ENCODE measurements at places on chromosomes 3 and 15.

DNA sequence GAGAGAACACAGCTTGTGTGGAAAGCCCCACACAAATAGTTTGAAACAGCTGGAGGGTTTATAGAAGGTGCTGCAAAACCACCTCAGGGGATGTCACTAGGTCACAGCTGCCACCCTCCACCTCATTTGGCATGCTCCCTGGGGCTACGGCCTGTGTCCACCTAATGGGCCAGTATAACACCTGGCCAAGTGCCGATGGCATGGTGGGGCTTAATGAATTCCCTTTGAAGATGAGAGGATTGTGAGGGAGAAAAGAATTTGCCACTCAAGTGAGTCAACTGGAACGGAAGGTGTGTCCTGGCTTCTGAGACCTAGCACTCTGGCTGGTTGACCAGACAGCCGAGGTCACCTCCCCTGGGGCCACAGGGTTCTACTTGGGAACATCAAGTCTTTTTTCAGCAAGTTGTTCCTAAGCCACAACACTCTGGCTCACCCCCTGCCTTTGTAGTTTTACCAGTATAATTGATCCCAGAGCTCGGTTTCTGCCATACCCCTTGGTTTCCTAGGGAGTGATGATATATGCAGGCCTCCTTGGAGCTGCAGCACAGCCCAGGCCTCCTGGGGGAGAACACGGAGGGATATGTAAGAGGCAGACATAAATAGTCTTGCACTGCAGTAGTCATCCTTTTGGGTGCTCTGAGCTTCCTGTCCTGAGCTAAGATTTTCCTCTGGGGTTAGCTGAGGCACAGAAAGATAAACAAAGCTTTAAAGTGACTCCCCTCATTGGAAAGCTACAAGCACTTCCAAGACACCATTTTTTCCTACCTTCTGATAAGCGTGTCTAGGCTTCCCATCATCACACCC is 178.2 kb upstream of the LPP start:
- no peaks in the 10 kb centered on the region for H3K27me3 ChIP-seq
- H3K36me3 ChIP-seq: no peaks in the 10 kb centered on the region
- H3K4me3 ChIP-seq: no peak overlapping the region
- H3K27ac ChIP-seq: no peak overlapping the region
- DNase-seq: no peak

- H3K4me1 ChIP-seq: no peaks in the 10 kb centered on the region
- DNase-seq: peak; percentile 19
- peak overlapping the region; percentile 59 for H3K27ac ChIP-seq
- no peak overlapping the region for H3K4me3 ChIP-seq
Measured at GRCh38 chr3:24270204-24270691, 224.4 kb downstream of the THRB start.

DNA sequence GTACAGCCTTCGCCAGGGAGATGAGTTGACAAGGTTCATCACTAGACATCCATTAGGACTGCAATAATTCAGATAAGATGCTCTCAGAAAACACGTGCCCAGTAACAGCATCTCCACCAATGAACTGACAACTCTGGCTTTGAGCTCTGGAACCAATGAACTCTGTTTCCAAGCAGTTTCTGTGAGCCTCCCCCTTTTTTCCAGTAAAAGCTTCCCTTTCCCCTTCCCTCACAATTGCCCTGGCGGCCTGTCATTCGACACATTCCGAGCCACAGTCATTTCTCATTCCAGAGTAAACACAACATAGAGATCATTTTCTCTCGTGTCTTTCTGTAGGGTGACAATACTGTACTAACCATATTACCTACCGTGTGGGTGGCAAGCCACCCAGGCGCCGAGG is 3.6 kb downstream of the PLA2G4D start:
- no peak overlapping the region for H3K27ac ChIP-seq
- no peaks in the 10 kb centered on the region for H3K27me3 ChIP-seq
- DNase-seq: no peak
- H3K4me1 ChIP-seq: no peaks in the 10 kb centered on the region
- H3K36me3 ChIP-seq: no peaks in the 10 kb centered on the region

DNA sequence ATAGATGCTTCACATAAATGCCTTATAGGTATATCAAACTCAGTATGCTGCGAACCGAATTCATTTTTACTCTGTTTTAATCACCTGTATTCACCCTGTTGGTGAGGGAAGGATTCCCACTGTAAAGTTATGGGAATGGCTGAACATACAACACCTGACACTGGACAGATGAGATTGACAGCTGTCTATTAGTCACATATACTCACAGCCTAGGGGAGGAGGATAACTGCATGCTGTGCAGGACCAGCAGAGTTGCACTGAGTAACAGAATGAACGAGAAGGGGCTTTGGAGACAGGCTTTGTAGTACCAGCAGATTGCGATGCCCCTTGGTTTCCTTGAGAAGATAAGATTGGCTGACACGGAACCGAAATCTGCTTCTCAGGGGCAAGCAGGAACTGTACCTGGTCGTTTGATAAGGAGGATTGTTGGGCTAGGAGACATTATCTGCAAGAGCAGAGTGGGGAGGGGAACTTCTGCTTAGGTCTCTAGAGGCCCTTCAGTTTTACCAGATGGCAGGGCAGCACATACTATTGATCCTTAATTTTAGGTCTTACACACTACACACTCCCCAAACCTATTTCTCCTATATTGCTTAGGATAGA is 43.5 kb upstream of the SLC22A13 start:
- H3K27me3 ChIP-seq: no peaks in the 10 kb centered on the region
- no peak overlapping the region for H3K27ac ChIP-seq
- no peak for DNase-seq
- peaks cover 6% of the 10 kb centered on the region for H3K36me3 ChIP-seq
- H3K4me1 ChIP-seq: no peaks in the 10 kb centered on the region

DNA sequence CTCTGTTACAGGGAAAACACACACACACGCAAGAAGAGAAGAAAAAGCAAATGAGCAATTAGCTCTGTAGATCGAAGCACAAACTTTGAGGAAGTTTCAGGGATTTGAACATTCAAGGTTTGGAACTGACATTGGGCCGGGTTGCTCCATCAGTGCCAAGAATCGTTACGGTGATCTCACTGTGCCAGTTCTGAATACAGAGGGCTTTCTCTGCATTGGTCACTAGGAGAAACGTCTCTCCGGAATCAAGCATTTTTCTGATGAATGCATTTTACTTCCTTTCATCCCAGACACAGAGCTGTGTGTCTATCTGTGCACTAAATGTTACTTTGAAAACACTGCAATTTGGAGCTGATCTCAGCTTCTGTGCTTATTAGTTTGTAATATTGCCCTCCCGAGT is 11.2 kb downstream of the HRH1 start:
- H3K4me1 ChIP-seq: no peaks in the 10 kb centered on the region
- DNase-seq: no peak
- H3K27ac ChIP-seq: no peak overlapping the region
- no peaks in the 10 kb centered on the region for H3K36me3 ChIP-seq
- no peak overlapping the region for H3K4me3 ChIP-seq

DNA sequence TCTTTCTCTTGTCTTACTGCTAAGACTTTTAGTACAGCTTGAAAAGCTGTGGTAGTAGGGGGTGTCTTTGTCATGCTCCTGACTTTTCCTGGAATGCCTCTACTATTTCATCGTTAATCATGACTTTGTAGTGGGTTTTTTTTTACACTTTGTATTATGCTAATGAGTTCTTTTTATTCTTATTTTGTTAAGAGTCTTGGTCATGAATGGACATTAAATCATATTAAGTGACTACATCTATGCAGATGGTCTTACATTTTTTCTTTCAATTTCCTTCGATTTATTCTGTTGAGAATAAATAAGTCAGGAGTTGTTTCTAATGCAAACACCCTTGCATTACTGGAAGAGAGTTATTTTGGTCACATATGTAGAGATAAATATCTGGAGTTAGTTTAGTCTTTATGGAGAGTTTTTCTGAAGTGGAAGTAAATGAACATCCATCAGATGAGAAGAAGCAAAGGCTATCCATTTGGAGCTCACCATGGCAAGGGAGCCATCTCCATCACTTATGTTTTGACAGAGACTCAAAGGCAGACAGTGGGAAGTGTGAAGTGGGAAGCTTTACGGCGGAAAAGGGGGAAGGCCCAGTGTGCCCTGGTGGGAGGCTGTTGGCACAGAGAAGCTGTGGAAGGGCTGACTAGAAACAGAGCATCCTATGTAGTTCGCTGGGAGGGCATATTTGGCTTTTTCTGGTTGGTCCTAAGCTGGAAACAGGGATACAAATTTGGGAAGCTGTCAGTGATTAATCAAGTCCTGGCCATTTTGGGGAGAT is 73.1 kb upstream of the PRR23E start:
- DNase-seq: no peak
- H3K36me3 ChIP-seq: no peaks in the 10 kb centered on the region
- no peak overlapping the region for H3K27ac ChIP-seq
- H3K4me3 ChIP-seq: no peak overlapping the region

- DNase-seq: peak; percentile 59
- H3K36me3 ChIP-seq: peaks cover 4% of the 10 kb centered on the region
- H3K27ac ChIP-seq: no peak overlapping the region
- no peaks in the 10 kb centered on the region for H3K27me3 ChIP-seq
- H3K4me3 ChIP-seq: no peak overlapping the region
- H3K4me1 ChIP-seq: no peaks in the 10 kb centered on the region
Measured at GRCh38 chr15:57640930-57641682, 49.4 kb downstream of the MYZAP start.

DNA sequence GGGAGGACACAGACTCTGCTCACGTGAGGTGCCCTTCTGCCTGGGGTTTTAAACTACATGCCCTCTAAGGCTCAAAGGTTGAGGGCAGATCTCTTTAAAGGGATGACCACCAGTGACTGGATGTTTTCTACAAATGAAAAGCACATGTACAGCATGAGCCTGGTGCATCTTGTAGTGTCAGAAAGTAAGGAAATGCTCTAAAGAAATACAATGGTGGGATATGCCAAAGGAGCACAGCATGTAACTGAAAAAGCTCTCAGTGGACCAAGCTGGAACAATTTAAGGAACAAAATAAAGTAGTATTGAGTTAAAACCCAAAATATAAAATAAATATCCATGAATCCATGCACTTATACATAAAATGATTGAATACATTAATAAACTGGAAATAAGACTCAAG is 78.3 kb upstream of the SEMA6D start:
- no peaks in the 10 kb centered on the region for H3K36me3 ChIP-seq
- no peaks in the 10 kb centered on the region for H3K27me3 ChIP-seq
- no peak overlapping the region for H3K27ac ChIP-seq
- H3K4me1 ChIP-seq: no peaks in the 10 kb centered on the region
- no peak overlapping the region for H3K4me3 ChIP-seq

GRCh38 chr3:36911990-36912804 is 32.7 kb downstream of the TRANK1 start:
- no peak overlapping the region for H3K4me3 ChIP-seq
- no peaks in the 10 kb centered on the region for H3K27me3 ChIP-seq
- DNase-seq: peak; percentile 39
- no peaks in the 10 kb centered on the region for H3K36me3 ChIP-seq
- peak overlapping the region; percentile 7 for H3K27ac ChIP-seq

DNA sequence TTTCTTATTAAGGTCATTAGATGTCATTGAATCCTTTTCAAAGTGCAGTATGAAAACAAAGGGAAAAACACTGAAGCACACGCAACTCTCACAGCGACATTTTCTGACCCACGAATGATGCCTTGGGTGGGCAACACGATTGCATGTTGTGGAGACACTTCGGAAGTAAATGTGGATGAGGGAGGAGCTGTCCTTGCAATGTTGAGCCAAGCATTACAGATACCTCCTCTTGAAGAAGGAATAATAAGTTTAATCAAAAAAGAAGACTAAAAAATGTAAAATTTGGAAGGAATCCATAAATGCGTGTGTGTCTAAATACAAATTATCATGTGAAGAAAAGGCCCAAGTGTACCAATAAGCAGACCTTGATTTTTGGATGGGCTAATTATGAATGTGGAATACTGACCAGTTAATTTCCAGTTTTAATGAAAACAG is 16.9 kb downstream of the THBS1 start:
- H3K4me3 ChIP-seq: no peak overlapping the region
- no peaks in the 10 kb centered on the region for H3K4me1 ChIP-seq
- no peak overlapping the region for H3K27ac ChIP-seq
- DNase-seq: no peak
- H3K36me3 ChIP-seq: no peaks in the 10 kb centered on the region

GRCh38 chr15:43808960-43809678 is 8.7 kb downstream of the HYPK start:
- no peaks in the 10 kb centered on the region for H3K27me3 ChIP-seq
- H3K27ac ChIP-seq: no peak overlapping the region
- DNase-seq: no peak

DNA sequence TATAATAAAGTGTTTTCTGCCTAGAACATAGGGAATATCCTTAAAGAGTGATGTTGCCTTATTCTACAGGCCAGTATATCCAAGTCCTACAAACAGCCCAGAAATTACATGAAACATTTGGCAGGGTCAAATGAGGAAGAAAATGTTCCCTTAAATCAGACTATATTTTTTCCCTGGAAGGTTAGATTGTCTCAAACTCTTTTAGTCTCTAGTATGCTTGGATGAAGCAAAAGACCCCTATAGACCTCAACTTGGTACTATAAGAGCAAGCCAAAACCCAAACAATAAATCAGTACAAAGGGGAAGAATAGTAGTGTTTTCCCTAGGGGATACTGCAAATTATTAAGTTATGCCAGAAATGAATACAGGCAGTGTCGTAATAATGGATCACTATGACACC is 310.2 kb downstream of the SLC9A9 start:
- no peaks in the 10 kb centered on the region for H3K27me3 ChIP-seq
- no peak overlapping the region for H3K27ac ChIP-seq
- H3K4me3 ChIP-seq: no peak overlapping the region
- no peaks in the 10 kb centered on the region for H3K36me3 ChIP-seq
- H3K4me1 ChIP-seq: peaks cover 7% of the 10 kb centered on the region

- no peaks in the 10 kb centered on the region for H3K36me3 ChIP-seq
- no peak overlapping the region for H3K4me3 ChIP-seq
- no peaks in the 10 kb centered on the region for H3K4me1 ChIP-seq
- H3K27ac ChIP-seq: no peak overlapping the region
- DNase-seq: no peak
- H3K27me3 ChIP-seq: no peaks in the 10 kb centered on the region
Measured at GRCh38 chr3:50749822-50750221, 75.1 kb downstream of the DOCK3 start.

- no peak overlapping the region for H3K27ac ChIP-seq
- peak; percentile 72 for DNase-seq
- H3K4me1 ChIP-seq: peaks cover 6% of the 10 kb centered on the region
- no peaks in the 10 kb centered on the region for H3K27me3 ChIP-seq
- H3K36me3 ChIP-seq: no peaks in the 10 kb centered on the region
Measured at GRCh38 chr3:52193065-52193464, 4.9 kb upstream of the ALAS1 start.

DNA sequence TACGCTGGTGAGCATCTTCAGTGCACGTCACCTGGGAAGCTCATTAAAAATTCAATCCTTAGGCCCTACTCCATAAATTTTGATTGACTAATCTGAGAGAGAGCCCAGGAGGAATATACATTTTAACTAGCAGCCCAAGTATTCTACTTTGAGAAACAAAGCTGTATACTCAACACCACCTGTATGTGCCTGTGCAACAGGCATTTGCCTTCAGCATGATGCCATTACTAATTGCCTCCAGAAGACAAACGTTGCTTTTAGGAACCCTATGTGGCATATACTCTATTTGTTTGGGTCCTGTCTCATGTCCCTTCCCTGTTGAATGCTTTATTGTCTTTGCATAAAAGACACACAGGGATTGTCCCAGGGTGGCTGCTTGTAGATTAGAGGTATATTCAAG is 7.7 kb downstream of the ASTE1 start:
- H3K4me1 ChIP-seq: peaks cover 5% of the 10 kb centered on the region
- no peak for DNase-seq
- peaks cover 8% of the 10 kb centered on the region for H3K36me3 ChIP-seq
- no peaks in the 10 kb centered on the region for H3K27me3 ChIP-seq
- no peak overlapping the region for H3K27ac ChIP-seq

GRCh38 chr15:33315044-33315443 is 4.3 kb downstream of the RYR3 start:
- no peaks in the 10 kb centered on the region for H3K4me1 ChIP-seq
- no peak for DNase-seq
- no peak overlapping the region for H3K4me3 ChIP-seq

All from small intestine (tissue), 16 donors.